ENCODE measurements at places on chromosomes 2 and 18.

DNA sequence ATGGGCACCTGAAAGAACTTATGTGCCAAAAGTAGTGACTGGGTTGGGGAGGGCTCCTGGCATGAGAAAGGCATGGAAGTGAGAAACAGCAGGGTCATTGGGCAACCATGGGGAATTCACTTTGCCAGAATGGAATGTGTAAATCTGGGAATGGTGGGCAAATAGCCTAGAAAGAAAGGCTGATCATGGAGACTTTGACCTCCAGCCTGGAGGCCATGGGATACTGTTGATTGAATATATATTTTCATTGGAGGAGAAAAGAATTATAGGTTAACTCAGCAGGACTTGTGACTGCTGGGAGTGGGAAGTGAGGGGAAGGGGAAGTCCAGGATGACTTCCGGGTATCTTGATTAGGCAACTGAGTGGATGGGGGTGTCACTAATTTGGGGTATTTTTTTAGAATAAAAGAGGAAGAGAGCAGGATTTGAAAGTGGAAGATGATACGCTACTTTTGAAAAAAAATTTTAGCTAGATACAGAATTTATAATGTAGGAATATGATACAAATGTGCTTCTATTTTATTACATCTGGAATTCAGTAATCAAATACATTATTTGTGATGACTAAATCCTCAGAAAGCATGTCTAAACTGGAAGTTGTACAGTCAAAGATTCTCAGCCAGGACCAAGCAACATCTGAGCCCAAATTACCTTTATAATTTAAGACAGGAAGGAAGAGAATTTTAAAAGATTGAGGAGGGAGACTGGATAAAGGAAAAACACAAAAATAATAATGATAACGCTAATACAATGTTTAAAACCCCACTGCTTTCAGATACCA, 116.2 kb downstream of the GATA6 start:
- no peak for DNase-seq

GRCh38 chr2:120758181-120759144, 22.8 kb downstream of the GLI2 start:
- DNase-seq = no peak

DNA sequence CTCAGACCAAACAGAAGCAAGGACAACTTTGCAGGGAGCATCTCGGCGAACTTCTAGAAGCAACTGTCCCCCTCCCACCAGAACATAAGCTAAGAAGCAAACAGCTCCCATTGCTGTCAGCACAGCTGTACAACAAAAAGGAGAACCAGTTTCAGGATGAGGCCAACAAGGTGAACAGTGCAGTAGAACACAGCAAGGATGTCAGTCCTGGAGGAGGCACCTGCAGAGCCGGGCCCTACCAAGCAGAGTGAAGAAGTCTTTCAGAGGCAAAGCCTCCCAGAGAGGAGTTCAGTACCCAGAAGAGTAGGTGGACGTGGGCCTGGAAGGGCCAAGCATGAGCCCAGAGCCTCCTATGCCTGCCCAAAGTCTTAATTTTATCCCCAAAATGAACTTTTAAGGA, 1.0 kb downstream of the PASK start:
- no peak for DNase-seq

- DNase-seq = no peak
Observed at GRCh38 chr2:6498841-6499240, 366.9 kb downstream of the CMPK2 start.

DNA sequence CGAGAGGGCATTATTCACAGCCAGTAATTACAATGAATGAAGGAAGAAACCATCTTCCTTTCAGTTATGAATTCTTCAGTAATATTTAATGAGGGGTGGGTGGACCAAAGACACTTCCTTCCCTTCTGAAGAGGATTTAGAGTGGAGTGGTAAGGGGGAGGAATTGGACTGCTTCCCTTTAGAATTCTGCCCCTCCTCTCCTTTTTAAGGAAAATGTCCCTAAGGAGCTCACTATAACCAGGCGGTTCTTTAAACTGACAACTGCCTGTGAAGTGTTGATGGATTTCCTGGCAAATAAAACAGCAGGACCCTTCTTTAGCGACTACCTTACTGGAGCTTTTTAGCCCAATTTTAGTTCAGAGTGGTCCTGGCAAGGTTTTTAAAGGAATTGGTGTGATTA, 86.4 kb downstream of the LIMS1 start:
- no peak for DNase-seq

DNA sequence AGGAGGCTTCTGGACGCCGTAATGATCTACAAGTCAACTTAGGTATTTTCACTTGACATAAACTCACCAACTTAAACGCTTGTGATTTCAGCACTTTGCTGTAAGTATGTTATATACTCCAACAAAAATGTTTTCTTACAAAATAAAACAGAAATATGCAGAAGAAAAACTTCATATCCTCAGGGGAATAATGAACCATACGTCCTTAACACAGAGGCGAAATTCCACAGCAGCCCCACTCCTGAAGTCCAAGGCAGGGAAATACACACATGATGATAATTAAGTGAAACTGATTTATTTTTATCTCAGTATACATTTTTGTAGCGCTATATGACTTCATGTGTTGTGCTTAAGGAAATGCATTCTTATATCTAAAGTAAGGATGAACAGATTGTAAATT, 335.4 kb upstream of the VWC2L start:
- DNase-seq = no peak

GRCh38 chr2:215702116-215702902, 266.4 kb upstream of the FN1 start:
- no peak for DNase-seq

- DNase-seq = no peak
Observed at GRCh38 chr2:8642366-8643068, 39.3 kb upstream of the ID2 start.

GRCh38 chr2:212864186-212864585, 287.2 kb downstream of the IKZF2 start:
- DNase-seq = no peak

DNA sequence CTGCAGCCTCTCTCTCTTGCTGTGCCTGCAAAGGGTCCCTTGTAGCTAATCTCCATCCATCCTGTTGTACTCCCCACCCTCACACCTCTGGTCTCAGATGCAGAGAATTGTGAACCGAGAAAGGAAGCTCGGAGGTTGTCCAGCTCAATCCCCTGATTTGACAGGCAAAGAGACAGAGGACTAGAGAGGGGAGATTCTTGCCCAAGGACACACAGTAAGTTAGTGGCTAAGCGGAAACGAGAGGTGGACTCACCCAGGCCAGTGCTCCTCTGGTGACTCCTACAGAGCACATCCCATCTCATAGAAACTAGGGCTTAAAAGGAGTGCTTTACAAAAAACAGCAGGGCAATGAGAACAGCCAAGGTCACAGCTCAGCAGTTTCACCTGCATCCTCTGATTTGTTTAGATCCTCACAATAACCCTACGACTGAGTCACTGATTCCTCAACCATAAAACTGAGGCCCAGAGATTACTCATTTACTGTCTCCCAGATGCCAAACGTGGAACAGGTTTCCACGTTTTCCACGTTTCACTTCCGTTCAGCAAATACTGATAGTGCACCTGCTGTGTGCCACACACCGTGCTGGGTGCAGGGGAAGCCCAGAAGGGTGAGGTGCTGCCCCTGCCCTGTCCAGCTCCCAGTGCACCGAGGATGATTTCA, 22.1 kb downstream of the EHD3 start:
- no peak for DNase-seq

DNA sequence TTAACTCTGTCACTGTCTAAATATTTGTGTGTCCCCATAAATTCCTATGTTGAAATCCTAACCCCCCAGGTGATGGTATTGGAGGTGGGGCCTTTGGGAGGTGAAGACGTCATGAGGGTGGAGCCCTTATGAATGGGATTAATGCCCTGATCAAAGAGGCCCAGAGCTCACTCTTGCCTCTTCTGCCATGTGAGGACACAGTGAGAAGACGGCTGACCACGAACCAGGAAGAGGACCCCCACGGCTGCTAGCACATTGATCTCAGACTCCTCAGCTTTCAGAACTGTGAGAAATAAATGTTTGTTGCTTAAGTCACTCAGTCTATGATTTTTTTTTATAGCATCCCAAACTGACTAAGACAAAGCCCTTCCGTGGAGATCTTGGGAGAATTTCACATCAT, 71.2 kb downstream of the BCL2L11 start:
- DNase-seq = no peak

- no peak for DNase-seq
Observed at GRCh38 chr2:68839260-68839833, 31.9 kb downstream of the BMP10 start.

All from T1000 (cell line).